ENCODE measurements at places on chromosomes 6 and 20.

GRCh38 chr6:35470663-35471120, 2.5 kb downstream of the RPL10A start:
- DNase-seq, result no peak

DNA sequence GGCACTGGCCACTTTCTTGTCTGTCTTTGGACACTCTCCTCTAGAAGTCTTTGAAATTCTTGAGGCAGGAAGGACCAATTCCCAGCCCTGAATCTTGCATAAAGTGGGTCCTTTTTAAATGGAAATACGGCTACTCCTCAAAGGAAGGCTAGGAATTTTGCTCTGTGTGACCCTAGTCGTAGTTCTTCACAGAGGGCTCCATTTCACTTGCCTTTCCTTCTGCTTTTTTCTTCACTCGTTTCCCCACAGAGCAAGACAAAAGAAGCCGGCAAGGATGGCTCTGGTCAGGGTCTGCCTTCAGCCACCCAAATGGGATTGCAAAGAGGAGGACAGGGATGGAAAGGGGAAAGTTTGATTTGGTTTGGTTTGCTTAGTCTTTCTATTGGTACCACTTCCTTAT, 25.8 kb downstream of the HLA-E start:
- DNase-seq, result no peak

GRCh38 chr6:164419099-164419498, 890.3 kb downstream of the C6orf118 start:
- peak; percentile 30 for DNase-seq

DNA sequence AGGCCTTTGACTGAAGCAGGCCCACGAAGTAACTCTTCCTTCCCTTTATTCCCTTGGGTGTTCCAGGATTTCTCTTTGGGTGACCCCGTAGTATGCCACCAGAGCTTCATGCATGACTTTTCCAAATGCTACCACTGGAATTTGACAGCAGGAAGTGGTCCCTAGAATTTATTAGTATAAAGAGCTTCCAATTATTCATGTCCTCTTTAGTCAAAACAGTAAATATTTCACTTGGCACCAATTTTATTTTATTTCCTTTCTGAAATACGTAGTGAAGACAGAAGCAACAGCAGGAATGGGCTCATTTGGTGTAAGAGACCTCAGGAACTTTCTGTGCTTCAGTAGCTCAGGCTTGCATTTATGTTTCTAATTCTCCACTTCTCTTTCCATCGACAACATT, 151.3 kb downstream of the LCA5 start:
- DNase-seq, result peak; percentile 73

DNA sequence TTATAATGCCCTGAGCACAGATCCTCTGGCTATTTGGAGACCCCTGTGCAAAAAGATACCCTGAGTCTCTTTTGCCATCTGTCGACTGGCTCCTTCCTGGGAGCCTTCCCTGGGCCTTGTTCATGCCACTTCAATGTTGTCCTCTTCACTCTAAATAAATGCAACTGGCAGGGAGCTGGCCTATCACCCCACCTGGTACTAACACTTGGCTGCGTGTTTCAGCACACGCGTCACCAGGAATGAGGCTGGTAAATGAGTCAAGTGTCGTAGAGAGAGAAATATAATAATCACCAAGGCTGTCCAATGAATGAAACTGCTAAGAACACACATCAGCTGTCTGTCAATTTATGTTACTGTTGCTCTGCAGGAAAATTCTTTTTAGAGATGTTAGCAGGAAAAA, 374.6 kb upstream of the JARID2 start:
- DNase-seq, result no peak

- DNase-seq, result peak; percentile 64
Observed at GRCh38 chr6:108565091-108565766, 4.5 kb downstream of the FOXO3 start.

- no peak for DNase-seq
Observed at GRCh38 chr20:15692570-15692969, 880.7 kb downstream of the KIF16B start.

DNA sequence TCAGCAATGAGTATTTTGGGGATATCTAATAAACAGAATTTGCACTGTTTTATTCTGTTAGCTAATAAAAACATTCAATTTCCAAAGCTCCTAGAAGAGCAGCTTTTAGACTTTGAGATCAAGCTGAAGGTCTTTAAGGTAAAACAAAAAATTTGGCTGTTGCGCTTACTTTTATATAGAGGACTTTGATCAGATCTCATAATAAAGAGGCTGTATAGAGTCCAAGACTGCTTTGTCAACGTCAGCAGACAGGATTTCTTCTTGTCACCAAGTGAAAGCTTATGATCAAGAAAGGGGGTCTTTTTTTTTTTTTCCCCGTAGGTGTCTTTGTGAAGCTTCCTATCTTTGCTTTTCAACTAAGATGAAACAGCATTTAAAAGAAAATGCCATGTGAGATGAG, 556.5 kb upstream of the SLC35B3 start:
- DNase-seq, result no peak

DNA sequence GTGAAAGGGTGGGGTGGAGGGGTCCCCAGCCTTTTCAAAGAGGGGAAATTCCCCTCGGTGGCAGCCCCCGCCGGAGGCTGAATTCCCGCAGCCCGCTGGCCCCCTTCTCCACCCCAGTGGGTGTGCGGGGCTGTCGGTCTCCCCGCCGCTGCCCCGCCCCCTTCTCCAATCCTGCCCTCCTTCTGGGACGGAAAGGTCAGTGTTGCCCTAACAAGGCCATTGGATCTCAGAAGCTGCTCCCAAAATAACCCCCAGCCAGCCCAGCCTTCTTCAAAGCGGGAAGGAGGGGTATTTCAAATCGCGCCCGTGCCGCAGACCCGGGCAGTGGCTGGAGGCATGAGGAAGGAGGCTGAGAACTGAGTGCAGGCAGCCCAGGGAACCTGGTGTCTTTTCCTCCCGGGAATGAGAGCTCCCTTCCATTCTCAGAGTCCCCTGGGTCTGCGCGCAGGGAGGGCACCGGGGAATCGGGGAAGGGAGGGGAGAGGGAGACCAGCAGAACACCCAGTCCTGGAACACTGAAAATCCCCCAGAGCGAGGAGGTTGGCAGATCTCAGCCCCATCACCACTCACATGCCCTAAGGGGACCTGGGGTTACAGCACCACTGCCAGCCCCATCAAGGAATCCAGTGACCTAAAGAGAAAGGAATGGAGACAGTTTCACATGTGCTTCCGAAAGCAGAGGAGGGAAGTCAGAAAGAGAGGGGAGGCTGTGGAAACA, at the start of gene JPH2:
TSS of gene JPH2 (minus strand) at position 135 of the 718 bp plus-strand sequence. CDS start 483 bp downstream, outside the sequence.
- peak; percentile 91 for DNase-seq

GRCh38 chr20:59731376-59731775, 127.0 kb downstream of the PHACTR3 start:
- DNase-seq, result no peak

GRCh38 chr20:63628246-63628975, 1.5 kb upstream of the GMEB2 start:
- DNase-seq, result peak; percentile 90

GRCh38 chr20:62675877-62676260, 32.8 kb upstream of the NTSR1 start:
- no peak for DNase-seq

DNA sequence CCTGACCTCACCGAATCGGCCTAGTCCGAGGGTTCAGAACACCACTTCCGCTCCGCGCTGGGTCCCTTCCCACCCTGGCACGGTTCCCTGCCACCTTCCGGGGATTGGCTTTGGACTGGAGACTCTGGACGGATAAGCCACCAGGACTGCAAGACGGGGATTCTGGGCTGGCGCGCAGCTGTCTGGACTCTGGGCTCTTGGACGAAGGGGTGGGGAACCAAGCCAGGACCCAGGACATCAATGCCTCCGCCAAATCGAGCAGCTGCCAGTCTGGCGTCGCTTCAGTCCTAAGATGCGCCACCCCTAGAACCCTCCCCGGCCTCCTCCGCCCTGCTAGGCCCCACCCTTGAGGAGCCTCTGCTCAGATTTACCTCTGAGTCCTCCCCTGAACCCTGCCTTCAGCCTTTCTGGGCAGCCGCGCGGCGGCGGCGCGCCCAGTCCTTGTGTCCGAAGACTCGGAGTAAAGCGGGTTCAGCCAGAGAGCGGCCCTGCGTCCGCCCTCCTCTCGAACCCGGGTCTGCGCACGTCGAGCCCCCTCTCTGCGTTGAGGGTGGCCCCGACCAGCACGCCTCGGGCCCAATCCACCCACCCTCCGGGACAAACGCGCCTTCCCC, 1.2 kb downstream of the KCNK17 start:
- no peak for DNase-seq

GRCh38 chr20:2796011-2796660, 4.3 kb downstream of the CPXM1 start:
- DNase-seq, result no peak

GRCh38 chr20:46979603-46980241, 85.1 kb downstream of the EYA2 start:
- DNase-seq, result no peak

DNA sequence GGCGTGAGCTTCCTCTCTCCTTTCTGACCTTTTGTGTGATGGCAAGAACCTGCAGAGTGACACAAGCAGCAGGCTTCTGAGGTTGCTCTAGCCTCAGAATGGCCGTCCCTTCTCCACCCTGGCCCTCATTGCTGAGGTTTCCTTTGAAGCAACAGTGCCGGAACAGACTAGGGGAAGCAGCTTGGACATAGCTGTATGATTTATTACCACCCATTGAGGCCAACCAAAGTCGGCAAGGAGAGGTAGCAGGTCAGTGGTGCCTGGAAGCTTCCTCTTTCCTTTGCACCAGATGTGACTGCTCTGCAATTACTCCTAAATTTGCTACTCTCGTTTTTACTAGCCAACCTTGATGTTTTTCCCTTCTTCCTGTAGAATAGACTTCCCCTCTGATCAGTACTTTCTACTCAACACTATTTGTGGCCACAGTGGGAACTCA, 31.4 kb downstream of the PTPN1 start:
- DNase-seq, result no peak

GRCh38 chr6:165383323-165383722, 73.9 kb upstream of the C6orf118 start:
- no peak for DNase-seq

GRCh38 chr6:105896052-105896820, 189.9 kb upstream of the PRDM1 start:
- peak; percentile 16 for DNase-seq

DNA sequence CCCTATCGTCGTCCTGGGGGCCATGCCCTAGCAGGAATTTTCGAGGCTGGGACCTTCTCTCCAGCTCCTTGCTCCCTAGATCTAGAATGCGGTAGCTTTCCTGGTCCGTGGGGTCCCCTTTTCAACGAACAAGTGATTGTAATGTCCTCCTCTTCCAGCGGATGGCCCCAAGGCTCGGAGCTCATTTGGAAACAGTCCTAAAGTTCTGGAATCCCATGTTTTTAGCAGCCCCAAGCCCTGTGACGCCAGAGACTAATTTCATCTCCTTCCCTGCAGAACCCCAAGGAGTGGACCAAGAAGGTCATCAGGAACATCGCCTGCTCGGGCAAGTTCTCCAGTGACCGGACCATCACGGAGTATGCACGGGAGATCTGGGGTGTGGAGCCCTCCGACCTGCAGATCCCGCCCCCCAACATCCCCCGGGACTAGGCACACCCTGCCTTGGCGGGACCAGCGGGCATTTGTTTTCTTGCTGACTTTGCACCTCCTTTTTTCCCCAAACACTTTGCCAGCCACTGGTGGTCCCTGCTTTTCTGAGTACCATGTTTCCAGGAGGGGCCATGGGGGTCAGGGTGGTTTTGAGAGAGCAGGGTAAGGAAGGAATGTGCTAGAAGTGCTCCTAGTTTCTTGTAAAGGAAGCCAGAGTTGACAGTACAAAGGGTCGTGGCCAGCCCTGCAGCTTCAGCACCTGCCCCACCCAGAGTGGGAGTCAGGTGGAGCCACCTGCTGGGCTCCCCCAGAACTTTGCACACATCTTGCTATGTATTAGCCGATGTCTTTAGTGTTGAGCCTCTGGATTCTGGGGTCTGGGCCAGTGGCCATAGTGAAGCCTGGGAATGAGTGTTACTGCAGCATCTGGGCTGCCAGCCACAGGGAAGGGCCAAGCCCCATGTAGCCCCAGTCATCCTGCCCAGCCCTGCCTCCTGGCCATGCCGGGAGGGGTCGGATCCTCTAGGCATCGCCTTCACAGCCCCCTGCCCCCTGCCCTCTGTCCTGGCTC, 48.5 kb downstream of the PYGB start:
- peak; percentile 61 for DNase-seq

DNA sequence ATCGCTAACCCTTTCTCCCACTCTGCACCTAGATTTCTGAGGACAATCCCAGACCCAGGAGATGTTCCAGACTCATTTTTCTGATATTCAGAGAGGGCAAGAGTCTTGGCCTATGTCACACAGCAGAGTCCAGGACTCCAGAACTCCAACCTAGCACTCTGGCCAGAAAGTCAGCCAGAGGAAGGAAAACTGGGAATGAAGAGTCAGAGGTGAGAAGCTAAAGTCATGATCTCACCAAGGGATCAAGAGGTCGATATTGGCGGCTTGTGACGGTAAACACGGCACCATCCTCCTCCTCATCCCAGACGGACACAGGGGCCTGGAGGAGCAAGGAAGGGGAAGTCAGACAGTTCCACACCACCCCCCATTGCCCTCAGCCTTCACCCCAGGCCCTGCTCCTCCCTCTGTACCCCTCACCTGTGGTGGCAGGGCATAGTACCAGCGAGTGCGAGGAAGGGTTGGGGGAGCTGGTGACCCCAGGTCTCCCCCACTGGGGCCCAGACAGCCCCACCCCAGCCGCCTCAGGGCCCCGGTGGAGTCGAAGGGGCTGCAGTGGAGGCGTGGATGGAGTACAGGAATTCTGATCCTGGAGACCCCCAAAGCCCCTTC, 1.8 kb downstream of the RGL2 start:
- no peak for DNase-seq

- peak; percentile 81 for DNase-seq
Observed at GRCh38 chr6:145199961-145200360, 535.4 kb downstream of the EPM2A start.

DNA sequence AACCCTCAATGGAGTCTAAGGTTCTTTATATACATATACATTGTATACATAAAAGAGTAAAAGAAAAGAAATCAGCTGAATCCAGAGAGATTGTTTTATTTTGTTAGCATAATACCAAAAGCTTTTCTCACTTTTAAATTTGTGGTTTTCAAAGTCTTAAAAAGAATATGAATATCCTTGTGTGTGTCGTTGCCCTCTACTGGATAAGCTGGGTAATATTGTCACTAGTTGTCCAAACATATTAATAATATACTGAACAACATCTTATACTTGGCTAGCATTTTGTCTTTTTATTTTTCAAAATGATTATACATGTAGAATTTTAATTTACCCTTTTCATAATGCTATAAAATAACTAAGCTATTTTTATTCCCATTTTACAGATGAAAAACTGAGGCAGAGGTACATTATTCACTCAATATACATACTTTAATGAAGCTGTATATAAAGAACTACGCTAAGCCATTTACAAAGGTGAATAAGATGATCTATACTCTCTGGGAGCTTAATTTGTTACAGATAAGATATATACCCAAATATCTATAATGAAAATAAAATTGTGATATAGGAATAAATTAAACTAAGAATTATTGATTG, 531.7 kb downstream of the TFAP2B start:
- DNase-seq, result peak; percentile 45

- DNase-seq, result no peak
Observed at GRCh38 chr6:101777646-101778045, 384.1 kb downstream of the GRIK2 start.

DNA sequence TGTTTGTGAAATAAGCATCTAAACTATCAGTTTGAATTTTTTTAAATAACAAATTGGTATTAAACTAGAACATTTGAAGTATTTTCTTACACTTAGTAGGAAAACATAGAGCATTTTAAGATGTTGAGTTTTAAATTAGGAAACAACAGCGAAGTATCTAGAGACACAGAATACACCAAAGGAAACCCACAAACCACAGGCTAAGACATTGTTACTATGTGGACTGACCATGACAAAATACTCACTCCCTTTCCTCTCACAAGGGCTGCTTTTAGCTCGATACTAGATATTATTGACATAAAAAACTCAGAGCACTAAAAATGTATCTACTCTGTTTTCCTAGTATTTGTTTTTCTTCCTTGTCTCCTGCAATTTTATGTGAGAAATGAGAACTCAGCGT, 266.0 kb upstream of the CITED2 start:
- no peak for DNase-seq

All from PC-3 (cell line).